GM04503 (cell line): ENCODE measurements at places on chromosomes 3 and 15.

- DNase-seq = no peak
Observed at GRCh38 chr15:55237219-55238130, 40.7 kb upstream of the RSL24D1 start.

DNA sequence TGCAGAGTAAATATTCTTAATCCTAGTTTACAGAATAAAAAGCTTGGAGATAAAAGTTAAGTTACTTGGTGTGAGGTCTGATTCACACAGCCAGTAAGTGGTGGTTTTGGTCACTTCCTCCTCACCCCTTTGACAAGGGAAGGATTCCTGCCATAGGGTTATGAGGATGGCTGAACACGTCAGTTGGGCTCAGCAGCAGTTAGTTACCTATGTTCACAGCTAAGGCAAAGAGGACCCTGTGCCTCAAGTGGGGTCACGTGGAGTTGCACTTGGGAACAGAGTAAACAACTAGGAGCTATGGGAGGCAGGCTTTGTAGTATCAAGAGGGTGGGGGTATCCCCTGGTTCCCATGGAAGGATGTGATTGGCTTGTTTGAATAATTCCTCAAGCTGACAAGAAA lies 232.2 kb downstream of the UBE2E2 start:
- DNase-seq = no peak

DNA sequence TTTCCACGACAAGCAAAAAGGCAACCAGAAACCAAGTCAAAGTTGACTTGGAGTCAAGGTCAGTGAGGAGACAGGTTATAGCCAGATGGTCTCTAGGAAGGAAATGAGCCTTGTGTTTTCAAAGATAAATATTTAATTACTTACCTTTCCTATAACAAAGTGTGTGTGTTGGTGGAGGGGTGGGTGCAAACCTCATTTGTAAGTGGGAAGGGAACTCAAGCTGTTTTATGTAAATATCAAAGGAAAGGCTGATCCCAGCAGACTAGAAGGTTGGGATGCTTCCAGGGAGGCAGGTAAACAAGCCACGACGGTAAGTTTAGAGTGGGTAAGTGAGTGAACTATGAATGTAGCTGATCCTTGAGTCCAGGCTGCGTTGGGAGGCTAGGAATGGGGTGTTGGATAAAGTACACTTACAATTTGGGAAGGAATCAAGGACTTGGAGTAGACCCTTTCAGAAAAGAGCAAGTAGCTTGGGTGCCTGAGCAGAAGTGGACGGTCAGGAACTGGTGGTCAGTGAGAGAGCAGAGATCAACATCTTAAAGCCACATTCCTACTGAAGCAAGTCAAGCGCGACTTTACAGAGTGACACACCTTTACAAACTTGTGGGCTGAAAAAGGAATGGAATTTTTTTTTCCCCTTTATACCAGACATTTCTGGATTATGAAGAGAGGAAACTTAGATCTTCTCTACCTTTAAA lies 82.0 kb upstream of the TBL1XR1 start:
- no peak for DNase-seq

DNA sequence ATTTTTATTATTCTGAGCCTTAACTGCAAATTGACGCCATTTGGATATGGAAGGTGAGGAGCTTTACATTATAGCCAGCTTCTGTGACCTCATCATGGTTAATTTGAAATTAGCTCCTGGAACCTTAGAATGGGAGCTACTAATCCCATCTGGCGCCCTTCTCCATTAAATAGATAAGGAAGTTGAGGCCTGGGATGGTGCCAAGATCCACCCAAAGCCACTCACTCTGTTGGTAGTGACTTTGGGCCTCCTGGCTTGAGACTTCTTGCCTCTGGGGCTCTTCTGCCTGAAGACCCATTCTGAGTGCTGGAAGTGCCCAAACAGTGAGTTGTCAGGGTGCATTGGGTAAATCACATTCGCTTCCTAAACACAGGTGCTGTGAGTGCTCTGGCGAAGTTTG lies 12.0 kb upstream of the HMCES start:
- DNase-seq = no peak

- no peak for DNase-seq
Observed at GRCh38 chr3:54366839-54367238, 244.5 kb downstream of the CACNA2D3 start.

DNA sequence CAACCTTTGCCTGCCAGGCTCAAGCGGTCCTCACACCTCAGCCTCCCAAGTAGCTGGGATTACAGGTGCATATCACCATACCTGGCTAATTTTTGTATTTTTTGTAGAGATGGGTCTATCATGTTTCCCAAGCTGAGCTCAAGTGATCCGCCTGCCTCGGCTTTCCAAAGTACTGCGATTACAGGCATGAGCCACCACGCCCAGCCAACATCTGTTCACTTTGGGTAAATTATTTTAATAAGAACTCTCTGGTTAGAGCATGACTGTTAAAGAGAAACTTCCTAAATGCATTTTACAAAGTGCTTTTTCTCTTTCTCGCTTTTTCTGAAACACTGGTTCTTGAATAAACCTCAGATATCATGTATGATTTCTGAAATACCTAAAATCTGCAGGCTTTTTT lies 172.5 kb downstream of the PTPRG start:
- no peak for DNase-seq

- no peak for DNase-seq
Observed at GRCh38 chr15:83205725-83206324, 1.8 kb downstream of the HDGFL3 start.
